Left kidney (tissue), 8 donors: ENCODE measurements at places on chromosomes 3 and 15. TPM values are rescaled to one million over a fixed set of nuclear protein-coding genes. Genes with fewer than 3 reads are reported as not detected.

DNA sequence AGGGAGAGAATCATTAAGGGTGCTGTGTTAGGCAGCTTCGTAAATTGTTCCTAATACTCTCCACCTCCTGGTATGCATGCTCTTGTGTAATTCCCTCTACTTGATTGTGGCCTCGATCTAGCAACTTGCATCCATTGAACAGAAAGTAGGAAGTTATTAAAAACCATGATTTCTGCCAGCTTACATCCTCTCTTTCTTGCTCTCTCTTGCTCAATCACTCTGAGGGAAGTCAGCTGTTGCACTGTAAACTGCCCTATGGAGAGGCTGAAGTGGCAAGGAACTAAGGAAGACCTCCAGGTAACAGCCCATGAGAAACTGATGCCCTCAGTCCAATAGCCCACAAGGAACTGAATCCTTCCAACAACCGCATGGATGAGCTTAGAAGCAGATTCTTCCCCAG lies 92.6 kb downstream of the ERC2 start:
- no peak for DNase-seq

GRCh38 chr3:72441284-72441994 lies 406.8 kb downstream of the SHQ1 start:
- no peak for DNase-seq

DNA sequence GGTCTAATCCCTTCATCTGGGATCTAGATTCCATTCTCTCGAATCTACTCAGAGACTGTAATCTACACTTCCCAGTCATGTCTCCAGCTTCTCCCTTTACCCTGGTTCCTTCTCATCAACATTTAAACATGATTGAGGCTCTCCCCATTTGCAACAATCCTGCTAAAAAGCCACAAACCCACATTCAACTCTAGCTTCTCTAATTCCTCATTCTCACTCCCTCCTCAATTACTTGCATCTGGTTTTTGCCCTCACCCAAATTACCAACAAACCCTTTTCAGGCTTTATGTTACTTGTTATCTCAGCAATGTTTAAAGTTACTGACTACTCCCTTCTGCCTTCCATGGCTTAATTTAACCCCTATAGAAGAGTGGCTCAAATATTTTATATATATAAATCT lies 11.5 kb downstream of the ETFA start:
- DNase-seq = no peak

DNA sequence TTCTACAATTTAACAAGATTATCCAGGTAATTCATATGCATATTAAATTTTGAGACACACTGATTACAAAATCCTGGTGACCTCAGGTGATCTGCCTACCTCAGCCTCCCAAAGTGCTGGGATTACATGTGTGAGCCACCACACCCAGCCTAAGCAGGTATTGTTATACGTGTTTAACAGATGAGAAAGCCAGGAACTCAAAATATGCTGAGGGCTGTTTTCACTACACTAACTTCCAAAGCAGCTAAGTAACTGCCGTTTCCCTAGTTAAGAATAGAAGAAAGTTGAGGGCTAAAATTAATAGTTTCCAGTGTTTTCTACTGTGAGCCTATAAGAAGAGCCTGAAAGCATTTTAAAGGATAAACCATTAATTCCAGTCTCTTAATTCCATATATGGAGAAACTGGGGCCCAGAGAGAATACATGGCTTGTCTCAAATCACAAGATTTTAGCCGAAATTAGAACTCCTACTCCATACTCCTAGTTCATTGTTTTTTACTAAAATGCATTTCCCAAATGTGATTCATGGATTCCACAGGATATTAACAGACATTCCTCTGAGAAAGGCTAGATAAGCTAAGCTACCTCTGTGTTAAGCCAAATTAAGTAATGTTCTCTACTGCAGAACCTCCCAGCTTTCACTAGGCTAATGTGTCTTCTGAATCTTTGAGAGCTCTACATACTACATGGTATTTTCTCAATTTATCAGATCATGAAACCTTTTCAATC lies 17.0 kb upstream of the AVEN start:
- no peak for DNase-seq

GRCh38 chr3:166453478-166453877 lies 616.3 kb upstream of the BCHE start:
- no peak for DNase-seq

GRCh38 chr3:143332026-143332425 lies 212.5 kb downstream of the CHST2 start:
- no peak for DNase-seq

GRCh38 chr3:4375911-4376310 lies 72.7 kb downstream of the SETMAR start:
- DNase-seq = no peak

The ZWILCH gene
- polyA plus RNA-seq = 34.2 TPM

The DAZL gene
- polyA plus RNA-seq = not detected

The EXD1 gene
- 0.07 TPM for polyA plus RNA-seq

The CASR gene
- 24.9 TPM for polyA plus RNA-seq
